C1 segment of cervical spinal cord (tissue), 14 donors: ENCODE measurements at places on chromosomes 1 and 21.

- no peak for DNase-seq
Observed at GRCh38 chr1:88472298-88472697, 211.8 kb upstream of the PKN2 start.

DNA sequence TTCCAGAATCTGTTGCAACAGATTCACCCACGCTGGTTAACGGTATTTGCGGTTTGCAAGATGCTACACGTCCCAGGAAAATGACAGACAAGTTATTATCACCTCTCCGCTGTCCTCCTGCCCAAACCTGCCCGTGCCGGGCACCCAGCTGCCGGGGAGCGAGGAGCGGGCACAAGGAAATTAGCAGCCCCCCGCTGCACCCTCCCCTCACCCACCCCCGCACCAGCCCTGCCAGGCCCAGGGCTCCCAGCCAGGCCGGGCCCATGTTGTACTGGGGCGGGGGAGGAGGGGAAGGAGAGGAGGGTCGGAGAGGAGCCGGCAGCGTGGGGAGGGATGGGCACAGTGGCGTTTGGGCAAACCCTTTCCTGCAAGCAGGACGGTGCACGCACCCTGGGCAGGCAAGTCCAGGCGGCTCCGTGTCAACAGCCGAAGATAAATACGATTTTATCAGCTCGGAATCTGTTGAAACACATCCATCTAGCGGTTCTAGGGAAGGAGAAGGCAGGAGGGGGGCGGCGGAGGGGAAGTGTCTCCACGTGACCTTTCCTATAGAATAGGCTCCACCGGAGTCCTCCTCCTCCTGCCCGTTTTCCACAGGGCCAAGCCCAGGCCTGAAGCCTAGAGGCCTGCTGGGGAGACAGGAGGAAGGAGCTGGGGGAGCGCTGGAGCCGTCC, 35.1 kb upstream of the CCDC27 start:
- no peak for DNase-seq

DNA sequence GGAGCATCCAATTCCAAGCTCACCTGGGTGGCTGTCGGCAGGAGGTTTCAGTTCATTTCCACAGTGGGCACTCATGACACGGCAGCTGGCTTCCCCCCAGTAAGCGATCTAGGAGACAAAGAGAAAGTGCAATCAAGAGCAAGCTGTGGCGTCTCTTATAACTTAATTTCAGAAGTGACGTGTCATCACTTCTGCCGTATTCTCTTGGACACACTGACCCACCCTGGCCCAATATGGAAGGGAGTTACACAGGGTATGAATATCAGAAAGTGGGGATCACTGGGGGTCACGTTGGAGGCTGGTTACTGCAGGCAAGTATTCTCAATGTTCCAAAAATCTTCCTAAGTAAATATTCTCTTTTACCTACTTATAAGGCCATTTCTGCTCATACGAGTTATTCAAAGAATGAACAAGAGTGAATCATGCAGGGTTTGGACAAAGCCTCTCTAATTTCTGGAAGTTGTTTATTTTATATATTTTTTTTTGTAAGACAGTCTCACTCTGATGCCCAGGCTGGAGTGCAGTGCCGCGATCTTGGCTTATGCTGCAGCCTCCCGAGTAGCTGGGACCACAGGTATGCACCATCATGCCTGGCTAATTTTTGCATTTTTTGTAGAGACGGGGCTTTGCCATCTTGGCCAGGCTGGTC, 46.5 kb upstream of the GREM2 start:
- no peak for DNase-seq

DNA sequence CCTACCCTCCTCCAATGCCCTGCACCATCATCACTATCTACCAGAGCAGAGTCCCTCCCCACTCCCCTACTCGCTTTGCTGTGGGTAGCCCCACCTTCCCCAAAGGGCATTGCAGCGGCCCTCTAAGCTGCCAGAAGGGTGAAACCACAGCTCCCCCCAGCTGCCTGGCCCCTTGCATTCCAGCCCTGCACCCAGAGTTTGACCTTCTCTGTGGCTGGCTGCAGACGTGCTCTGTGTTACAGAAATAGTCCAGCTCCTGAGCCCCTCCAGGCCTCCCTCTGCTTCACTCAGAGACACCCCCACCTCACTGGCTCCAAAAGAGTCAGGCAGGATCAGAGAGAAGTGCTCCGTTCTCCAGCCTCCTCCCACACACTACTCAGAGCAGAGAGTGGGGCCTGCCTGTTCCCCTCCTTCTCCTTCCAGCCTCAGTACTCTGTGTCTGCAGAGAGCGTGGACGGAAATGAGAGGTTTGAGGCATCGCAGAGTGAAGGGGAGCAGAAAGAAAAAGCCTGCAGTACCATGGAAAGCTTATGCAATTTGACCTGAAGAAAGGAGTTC, 63.2 kb downstream of the PLEKHA6 start:
- peak; percentile 55 for DNase-seq

DNA sequence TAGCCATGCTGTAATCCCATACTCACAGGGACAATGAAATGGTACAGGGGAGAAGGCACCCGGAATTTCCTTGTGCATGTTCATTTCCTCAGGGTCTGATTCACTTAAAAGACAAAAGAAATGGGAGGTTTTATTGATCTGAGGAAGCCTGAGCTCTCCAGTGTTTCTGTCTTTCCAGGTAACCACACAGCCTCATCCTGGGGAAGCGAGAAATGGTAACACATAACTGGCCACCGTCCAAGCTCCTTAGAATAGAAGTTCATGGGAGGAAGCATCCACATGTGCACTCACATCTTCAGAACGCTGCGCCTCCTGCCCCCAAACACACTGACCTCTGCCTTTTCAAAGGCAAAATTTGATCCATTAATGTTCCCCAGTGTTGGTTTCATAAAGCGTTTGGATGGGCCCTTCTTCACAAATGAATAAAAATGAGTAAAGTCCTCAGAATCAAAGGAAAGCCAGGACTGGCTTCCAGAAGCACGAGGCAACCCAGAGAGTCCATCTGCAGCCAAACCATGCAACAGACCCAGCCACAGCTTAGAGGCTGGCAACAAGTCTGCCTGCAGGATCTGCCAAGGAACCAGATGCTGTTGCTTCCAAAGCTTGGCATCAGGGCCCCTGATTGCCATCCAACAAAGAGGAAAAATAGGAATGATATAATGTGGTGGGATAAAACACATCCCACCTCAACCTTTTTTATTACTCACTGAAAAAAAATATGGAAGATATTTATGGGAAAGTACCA, 120.3 kb downstream of the ZBTB18 start:
- DNase-seq = peak; percentile 51

DNA sequence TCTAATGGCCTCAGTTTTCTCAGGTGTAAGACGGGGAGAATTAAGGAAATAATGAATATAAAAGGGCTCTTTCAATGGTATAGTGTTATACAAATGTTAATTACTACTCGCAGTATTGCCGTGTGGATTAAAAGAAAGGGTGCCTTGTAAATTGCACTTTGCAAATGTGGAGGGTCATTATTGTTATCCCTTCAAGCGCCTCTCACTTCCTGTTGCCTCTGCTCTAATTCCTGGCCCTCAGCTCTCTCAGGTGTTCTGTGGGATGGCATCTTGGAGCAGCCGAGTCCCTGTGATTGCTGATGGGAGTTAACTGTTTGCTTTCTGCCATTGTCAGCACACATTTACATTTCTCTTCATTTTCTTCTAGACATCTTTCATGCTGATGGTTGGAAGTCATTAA, 7.1 kb upstream of the S100A11 start:
- DNase-seq = no peak

DNA sequence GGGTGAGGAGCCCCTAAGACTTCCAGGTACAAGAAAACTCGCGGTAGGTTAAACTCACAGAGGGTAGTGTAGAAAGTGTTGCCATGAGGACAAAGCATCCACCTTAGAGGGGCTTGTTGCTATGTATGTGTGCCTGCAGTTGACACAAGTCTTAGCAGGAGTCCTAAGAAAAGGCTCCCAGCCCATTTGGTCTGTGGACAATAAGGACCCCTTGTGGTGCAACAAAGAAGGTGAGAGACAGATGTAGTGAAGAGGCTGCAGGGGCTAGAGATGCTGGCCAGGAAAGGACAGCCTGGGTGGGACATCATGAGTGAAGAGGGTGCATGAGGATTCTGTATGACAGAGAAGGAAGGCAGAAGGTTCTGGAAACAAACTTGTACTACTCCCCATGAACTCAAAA, 36.3 kb upstream of the IL10 start:
- no peak for DNase-seq

DNA sequence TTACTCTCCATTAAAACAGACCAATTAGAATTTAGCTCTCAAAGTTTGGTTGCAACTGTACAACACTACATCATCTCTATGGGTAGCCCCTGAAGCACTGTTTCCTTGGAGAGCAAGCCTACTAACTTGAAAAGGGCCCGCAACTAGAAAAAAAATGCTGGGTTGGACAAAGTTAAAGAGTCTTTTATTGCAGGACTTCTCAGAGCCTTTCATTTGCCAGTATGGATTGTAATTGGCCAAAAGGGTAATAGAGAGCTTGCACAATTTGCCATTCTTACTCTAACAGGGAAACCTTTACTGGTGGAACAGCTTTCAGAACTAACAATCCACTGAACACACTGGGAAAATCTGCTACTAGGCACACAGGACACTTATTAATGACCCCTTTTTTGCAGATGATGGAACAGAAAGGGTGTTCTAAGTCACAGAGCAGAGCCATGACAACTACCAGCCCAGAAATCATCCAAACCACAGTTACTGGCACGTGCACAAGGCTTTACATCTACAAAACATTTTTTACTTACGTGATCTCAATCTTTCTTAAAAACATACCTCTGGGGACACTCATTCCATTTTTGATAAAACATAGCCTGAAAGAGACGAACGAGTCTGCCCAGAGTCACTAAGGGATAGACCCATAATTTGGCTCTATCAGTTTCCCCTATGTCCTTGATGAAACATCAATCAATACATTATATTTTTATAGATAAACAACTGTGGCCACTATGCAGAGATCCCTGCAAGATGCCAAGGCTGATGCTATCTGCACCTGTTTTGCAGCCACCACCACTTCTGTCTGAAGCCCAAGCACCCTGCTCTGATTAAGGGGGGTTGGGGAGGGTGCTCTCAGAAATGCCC, 176.3 kb upstream of the EDN2 start:
- DNase-seq = no peak

DNA sequence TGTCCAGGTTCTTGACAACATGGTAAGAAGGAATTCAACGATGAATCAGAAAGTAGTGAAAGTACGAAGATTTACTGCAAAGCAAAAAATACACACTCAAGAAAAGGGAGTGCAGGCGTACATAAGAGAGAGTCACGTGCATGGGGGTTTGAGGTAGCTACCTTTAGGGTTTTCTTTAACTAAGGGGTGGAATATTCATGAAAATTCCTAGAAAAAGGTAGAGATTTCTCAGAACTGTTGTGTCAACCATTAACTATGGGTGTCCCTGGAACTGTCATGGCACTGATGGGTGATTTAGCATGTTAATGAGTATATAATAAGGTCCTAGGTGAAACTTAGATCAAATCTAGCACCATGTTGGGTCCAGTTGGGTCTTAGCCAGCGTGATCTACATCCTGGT, 22.5 kb upstream of the SYDE2 start:
- DNase-seq = no peak

DNA sequence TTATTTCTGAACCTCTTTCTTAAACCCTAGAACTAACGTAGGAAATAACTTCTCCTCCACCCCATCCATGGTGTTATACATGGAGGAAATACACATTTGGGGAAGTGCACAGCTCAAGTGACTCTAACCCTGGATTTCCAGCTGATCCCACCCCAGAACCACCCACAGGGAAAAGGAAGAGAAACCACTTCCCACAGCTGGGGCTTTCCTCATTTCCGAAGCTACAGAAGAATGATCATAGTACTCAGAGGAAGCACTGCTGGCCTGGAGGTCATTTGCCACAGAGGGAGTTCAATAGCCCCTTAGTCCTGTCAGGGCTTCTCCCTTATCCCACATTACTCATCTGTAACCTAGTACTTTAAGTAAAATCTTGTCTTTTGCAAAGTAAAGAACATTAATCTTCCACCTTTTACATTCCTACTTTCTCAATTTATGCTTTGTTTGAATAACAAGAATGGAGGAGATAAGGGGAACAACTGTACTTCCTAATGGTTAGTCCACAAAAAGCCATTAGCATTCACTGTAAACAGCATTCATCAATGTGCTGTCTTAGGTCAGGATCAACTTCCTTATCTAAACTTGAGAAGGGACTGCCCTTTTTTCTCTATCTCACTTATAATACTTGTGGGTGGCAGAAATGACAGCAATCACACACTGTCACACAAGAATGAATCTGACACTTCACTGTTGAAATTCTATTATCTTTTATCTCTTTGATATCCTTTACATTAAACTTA, 63.0 kb upstream of the RGS1 start:
- no peak for DNase-seq

GRCh38 chr1:75731881-75732280, 7.4 kb downstream of the ACADM start:
- DNase-seq = no peak

GRCh38 chr21:44304877-44305293, 5.0 kb downstream of the PFKL start:
- peak; percentile 46 for DNase-seq

- peak; percentile 39 for DNase-seq
Observed at GRCh38 chr1:205270764-205271163, 43.0 kb downstream of the TMCC2 start.

- no peak for DNase-seq
Observed at GRCh38 chr21:42257091-42257765, 38.3 kb downstream of the ABCG1 start.
